ENCODE measurements at places on chromosomes 16 and 17.

DNA sequence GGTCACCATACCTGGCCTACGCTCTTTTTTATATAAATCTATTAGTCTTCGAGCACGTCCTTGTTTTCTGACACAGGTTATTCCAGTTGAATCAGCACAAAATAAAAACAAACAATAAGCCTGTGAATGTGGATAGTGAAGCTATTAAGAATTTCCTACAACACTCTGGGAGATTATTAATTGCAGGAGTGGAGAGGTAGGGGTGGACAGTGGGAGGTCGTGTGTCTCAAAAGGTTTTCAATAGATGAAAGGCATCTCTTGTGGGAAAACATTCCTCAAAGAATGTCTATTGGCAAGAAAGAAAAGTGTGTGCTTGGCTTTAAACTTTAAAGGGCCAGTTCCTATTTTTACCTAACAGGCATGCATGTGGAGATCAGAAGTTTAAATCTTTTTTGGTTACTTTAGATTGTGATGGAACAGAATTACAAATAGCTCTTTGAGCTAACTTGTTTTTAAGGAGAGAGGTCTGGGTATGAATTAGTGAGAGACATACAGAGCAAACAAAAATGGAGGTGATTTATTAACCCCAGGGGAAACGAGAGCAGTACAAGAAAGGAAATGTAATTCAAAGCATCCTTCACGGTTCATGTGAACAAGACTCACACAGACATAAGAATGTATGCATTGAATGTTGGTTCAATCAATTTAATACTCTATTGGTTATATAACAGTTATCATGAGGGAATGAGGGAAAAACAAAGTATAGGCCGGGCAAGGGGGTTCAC is 9.0 kb downstream of the SMYD4 start:
- DNase-seq: no peak

- DNase-seq: no peak
Observed at GRCh38 chr17:59346876-59347407, 15.5 kb downstream of the YPEL2 start.

GRCh38 chr16:8861563-8862308 is 7.1 kb downstream of the CARHSP1 start:
- DNase-seq: no peak

- no peak for DNase-seq
Observed at GRCh38 chr16:11136600-11136999, 119.4 kb downstream of the SOCS1 start.

DNA sequence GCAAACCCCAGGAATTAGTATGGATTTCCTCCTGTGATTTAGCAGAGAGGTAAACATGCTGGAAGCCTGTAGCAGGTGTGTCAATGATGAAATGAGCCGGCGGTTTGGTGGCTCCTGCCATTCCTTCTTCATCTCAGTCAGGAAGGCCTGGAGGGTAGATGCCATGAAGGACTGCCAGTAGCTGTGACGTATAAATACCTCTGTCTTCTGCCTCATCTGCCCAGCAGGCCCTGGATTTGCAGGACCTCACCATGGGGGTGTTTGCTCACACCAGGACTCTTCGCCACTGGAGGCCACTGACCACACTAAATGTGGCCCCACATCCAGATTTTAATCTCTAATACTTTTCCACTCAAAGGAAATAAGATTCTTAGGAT is 16.1 kb upstream of the SLC4A1 start:
- DNase-seq: no peak

GRCh38 chr17:79897243-79898063 is 58.2 kb upstream of the CBX4 start:
- DNase-seq: no peak

DNA sequence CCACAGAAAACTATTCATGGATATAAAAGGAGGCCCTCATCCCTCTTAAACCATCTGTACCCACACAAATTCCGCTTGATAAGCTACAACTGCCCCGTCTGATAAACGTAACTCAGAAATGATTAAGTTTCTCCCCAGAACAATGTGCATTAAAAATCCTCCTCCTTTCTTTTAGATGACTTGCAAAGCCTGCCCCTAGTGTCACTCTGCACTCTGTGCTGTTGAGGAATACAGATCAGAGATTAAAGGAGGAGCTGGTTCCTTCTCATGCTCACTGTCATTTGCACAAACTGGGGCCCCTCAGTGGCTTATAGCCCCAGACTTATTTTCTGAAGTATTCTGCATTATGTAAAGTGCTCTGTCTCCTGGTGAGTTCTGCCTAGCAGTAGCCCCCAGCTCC is 33.3 kb downstream of the CDRT15 start:
- no peak for DNase-seq

- DNase-seq: no peak
Observed at GRCh38 chr16:58027916-58028455, 2.4 kb downstream of the MMP15 start.

DNA sequence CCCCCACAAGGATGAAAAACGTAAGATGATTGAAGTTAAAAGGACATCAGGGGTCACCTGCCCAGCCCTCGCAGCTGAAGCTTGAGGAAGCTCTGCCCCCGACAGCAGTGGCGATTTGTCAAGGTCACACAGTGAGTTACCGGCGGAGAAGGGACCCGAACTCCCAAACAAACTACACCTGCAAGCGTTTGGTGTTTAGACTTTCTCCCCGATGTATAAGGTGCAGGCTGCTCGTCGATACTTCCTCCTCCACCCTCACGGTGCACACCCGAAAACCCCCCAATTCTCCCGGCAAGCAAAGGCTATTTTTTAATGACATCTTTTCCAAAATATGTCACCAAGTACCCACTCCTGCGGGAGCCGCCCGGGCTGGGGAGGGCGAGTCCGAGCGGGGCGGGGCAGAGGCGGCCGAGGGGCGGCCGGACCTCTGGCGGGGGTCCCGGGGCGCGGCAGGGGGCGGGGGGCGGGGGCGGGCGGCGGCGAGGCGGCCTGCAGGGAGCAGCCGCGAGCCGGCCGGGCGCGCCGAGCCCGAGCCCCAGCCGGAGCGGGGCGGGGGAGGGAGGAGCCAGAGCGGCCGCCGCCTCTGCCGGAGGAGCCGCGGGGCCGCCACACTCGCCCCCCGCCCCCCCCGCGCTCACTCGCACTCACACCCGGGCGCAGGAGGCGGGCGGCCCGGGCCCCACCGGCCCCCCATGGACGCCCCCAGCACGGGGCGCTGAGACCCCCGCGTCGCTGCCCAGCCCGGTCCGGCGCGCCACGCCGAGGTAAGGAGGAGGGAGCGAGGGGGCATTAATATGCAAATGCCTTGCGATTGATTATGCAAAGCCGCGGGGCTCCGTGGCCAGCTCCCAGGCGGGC is at the start of gene THRA:
Gene THRA, plus strand, starts transcription at position 637 of the 858 bp plus-strand sequence. CDS start 11,524 bp downstream, outside the sequence.
- DNase-seq: peak; percentile 60

DNA sequence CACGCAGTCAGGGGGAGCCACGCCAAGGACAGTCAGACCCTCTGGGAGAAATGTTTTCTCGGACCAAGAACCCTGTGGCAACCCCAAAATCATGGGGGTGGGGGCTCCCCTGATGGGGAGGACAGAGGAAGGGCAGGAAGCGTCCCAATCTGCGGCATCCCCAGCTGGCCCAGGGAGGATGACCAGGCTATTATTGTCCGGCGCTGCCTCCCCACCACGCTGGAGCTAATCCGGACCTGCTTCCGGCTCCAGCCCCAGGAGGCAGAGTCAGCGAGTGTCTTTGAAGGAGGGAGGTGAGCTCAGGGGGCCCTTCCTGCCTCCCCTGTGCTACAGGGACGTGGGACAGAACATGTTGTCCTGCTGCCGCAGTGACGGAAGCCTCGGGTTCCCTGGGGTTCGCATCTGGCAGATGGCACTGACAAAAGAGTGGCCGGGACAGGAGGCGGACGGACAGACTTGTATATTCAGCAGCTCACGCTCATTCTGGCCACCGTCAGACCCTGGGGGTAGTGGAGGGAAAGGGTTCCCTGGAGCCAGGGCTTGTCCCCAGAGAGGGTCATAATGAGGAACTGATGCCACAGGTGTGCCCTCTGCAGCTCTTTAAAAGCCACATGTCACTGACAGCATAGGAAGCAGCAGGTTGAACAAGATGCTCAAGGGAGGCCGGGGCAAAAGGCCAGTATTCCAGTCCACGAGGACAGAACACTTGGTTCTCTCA is 54.3 kb upstream of the CDC42EP4 start:
- no peak for DNase-seq

DNA sequence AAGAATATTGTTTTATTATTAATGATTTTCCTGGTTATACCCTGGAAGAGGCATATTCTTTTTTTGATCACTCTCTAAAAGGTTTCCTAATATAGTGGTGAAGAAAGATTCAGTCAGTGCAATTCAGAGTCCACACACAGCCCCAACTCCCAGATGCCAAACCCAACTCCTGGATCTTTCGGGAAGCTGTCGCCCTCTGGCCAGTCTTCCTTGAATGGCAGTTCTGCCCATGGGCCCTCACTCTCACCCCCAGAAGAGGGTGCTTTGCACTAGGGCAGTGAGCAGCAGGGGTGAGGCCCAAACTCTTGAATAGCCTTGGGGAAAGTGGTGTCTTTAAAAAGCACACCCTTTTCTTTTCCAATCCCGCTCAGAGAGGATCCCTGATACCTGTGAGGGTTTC is 11.0 kb downstream of the KRT32 start:
- DNase-seq: no peak

GRCh38 chr17:61139219-61139618 is 260.4 kb upstream of the TBX2 start:
- DNase-seq: peak; percentile 16

- DNase-seq: no peak
Observed at GRCh38 chr16:26988186-26988585, 78.5 kb upstream of the C16orf82 start.

DNA sequence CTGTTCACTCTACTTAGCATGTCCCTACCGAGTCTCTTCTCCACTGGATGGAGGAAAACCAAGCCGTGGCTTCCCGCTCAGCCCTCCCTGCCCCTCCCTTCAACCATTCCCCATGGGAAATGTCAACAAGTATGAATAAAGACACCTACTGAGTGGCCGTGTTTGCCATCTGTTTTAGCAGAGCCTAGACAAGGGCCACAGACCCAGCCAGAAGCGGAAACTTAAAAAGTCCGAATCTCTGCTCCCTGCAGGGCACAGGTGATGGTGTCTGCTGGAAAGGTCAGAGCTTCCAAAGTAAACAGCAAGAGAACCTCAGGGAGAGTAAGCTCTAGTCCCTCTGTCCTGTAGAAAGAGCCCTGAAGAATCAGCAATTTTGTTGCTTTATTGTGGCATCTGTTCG is 2.8 kb upstream of the LPCAT2 start:
- no peak for DNase-seq

DNA sequence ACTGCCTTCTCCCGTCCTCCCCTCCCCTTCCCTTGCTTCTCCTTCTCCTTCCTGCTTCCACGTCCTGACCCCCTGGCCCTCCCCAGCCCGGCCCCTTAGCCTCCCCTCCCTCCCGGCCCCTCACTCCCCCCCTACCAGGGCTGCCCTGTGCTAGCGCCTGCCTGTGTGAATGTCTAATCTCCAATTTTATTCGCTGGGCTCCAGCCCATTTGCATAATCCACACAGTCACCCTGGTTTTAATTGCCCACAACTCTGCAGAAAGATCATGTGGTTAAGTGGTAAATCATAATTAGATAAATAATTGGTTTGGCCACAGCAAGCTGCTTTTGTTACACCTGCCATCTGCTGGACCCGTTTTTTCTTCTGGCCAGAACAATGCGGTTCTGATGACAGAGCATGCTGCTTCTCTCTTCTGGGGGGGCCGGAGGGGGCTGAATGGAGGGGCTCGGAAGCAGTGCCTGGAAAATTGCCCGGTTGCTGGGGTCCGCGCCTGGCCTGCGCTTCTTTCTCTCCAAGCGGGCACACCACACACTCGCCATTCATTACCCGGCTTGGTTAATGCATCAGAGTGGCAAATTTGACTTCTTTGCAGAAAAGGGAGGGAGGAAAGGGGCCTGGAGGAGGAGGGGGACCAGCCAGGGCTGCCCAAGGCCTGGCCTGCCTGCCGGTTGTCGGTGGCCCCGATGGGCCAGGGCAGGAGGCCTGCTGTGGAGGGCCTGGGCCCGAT is 19.5 kb upstream of the GSE1 start:
- DNase-seq: no peak

DNA sequence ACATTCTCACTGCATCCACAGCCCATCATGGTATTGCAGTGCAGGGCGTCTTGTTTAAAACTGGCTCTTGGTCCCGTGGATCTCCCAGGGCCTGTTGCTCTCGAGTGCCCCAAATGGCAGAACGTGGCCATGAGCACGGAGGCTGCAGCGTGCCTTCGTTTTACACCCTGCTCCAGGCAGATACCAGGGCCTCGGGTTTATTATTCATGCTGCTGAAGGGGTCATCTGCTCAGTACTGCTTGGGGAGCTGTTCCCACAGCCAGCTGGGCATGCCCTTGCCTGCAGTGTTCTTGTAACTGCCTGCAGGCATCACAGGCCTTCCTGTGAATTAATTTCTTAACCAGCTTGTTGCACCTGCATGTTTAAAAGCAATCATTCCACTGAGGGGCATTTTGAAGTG is 129.7 kb upstream of the CHMP6 start:
- DNase-seq: peak; percentile 48

DNA sequence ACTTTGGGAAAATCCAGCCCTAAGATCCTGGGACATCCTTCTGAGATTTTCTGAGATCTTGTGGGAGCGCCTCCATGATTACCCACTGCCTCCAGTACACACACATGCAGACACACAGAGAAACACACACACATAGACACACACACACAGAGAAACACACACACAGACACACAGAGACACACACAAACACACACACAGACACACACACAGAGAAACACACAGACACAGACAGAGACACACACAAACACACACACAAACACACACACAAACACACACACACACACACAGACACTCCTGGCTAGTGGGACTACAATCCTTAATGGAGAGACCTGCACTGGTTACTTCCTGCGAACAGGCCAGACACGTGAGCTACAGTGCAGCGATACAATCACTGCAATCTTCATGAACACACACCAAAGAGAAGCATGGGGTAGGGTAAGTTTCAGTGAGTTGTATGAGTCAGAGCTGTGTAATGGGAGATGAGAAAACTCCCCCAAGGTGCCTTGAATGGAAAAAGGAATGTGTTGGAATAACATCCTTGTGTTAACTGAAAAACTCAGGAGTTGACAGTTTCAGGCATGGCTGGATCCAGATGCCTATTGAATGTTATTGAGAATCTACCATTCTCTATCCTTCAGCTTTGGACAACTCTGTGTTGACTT is 79.5 kb downstream of the SLC6A2 start:
- DNase-seq: no peak

- DNase-seq: no peak
Observed at GRCh38 chr17:41065829-41066624, at the start of gene KRTAP2-4. Gene KRTAP2-4 (minus strand): TSS chr17:41065879. CDS start chr17:41065845, 34 bp downstream.

DNA sequence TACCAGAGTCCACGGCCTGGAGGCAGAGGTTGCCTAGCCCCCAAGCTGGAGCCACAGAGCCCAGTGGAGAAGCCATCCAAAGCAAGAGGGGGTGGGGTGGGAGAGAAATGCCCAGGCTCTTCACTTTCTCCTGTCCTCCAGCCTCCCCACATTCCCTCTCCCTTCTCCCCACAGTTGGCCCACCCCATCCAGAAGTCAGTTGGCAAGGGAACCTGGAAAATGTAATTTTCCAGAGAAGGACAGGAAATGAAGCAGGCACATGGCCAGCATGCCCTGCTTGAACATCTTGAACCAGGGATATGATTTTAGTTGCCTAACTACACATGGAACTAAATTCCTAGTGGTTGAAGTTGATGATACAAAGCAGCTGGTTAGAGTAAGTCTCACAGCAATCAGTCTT is 73.3 kb upstream of the IRX6 start:
- no peak for DNase-seq

Measured in activated CD4-positive, alpha-beta T cell treated with anti-CD3 and anti-CD28 coated beads for 1 hour (primary cell).